ENCODE measurements at places on chromosomes 4 and X.

DNA sequence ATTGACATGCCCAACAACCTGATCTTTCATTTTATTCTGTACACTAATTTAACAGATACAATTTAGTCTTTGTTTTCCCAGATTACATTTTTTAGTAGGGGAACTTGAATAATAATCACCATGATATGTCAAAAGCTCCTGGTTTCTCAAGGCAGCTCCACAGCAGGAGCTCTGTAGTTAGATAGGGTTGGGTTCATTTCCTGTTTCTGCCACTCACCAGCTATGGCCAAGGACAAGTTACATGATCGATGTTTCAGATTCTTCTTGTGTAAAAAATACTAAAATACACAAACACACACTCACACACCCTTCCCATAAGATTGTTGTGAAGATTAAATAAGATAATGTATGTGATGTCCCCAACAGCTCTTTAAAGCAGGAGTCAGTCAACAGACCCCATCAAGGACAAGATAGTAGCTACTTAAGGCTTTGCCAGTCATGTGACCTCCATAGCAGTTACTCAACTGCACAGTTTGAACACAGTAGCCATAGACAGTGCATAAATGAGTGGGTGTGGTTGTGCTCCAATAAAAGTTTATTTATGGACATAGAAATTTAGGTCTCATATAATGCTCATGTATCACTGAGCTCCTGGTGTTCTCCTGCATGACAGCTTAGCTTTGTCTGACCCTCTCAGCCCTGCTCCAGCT is 18.4 kb downstream of the GUCY1A1 start:
- DNase-seq, result no peak

- DNase-seq, result no peak
Observed at GRCh38 chr4:19074036-19074435, 1052.5 kb upstream of the LCORL start.

DNA sequence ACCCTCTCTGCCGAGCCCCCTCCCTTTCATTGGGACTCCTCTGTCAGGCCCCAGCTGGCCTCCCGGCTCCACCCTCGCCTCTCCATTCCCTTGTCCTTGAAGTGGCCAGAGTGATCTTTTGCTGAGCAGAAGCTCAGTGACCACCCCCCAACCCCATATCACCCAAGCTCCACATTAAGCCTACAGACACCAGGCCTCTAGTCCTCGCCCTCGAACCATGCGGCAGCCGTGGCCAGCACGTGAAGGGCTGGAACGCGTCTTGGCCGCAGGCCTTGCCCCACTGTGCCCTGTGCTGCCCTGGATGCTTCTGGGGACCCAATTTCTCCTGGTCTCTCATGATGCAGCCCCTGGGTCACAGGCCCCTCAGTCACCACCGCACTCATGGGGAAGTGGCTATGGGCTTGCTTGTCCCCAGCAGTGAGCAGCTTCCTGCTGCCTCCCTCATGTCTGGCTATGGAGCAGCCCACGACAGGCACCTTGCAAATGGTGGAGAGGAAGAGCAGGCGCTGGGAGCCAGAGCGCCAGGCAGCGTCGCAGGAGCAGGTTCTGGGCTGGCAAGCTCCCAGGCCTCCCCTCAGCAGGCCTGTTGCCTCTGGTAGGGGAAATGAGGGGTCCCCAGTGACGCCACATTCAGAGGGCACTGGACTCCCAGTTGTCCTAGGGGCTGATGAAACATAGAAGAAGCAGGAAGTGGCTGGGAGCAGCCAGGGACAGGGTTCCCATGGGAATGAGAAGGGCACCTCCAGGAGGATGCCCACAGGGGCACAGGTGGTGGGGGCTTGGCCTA is 757 bp upstream of the SRPK3 start:
- no peak for DNase-seq

DNA sequence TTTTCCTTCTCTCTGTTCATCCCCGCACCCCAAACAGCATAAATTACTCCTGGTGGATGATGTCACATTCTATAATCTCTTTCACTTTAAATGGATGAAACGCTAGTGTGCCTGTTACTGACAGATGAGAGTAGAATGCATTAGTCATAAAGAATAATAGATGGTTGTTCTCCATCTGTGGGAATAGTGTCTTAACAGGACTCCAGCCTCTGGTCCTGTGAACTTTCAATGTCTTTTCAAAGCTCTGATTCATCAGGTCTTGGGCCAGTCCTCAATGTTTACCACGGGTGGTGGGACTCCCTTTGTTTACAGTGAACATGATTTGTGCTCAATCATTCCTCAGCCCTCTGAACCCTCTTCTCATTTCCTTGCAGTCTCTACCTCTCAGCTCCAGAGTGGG is 182.6 kb downstream of the GABRB1 start:
- DNase-seq, result no peak

Measured in neuronal stem cell (in vitro differentiated cells).